ENCODE measurements at places on chromosomes 2 and 18. TPM values are rescaled to one million over a fixed set of nuclear protein-coding genes. Genes with fewer than 3 reads are reported as not detected.

DNA sequence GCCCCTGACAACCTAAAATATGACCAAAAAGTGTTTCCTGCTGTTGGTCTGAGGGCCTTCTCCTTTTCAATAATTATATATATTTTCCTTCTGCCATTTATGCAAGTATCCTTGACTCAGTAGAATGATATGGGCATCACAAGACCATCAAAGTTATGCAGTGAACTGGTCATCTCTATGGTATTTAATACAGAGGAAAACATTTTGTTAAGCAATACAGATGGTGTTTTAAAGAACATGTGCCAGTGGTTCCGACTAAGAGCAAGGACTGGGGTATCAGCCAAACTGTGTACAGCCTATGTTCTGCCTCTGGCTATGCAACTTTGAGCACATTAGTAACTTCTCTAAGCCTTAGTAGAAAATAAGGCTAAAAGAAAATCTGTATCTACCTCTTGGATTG, 179.0 kb downstream of the TRABD2A start:
- H3K36me3 ChIP-seq, result peaks cover 4% of the 10 kb centered on the region
- DNase-seq, result no peak
- no peak overlapping the region for H3K27ac ChIP-seq
- peaks cover 5% of the 10 kb centered on the region for H3K4me1 ChIP-seq
- H3K27me3 ChIP-seq, result no peaks in the 10 kb centered on the region

DNA sequence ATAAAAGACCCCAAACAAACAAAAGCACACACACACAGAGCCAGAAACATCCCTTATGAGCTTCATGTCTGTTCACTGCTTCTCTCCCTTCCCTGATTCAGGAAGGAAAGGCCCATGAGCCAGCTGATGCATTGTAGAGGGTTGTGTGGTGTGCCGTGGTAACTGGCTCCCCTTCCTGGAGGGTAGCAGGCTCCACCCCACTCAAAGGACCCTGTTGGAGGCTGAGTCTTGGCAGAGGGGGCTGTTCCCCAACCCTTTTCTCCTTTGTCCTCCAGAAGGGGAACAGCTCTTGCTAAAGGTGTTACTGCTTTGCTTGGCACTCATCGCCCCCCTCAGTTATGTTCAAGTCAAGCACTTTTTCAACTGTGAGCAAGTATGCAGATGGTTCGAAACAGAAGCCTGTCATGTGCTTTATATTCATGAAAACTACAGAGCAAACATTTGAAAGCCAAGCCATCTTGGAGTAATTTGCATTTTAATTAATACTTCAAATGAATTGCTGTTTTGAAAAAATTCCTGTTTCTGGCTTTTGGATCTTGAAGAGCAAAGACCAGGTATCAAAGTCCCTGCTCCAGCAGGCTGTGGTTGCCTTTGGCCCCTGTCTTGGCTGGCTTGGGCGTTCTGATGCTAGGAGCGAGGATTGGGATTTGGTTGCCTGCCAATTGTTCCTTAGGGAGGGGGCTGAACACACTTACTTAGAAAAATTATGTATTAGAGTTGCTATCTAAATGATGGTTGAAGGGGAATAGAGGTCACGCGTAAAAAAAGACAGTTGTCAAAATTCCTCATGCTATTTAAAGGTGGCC, 267.8 kb downstream of the TSN start:
- no peak overlapping the region for H3K4me3 ChIP-seq

DNA sequence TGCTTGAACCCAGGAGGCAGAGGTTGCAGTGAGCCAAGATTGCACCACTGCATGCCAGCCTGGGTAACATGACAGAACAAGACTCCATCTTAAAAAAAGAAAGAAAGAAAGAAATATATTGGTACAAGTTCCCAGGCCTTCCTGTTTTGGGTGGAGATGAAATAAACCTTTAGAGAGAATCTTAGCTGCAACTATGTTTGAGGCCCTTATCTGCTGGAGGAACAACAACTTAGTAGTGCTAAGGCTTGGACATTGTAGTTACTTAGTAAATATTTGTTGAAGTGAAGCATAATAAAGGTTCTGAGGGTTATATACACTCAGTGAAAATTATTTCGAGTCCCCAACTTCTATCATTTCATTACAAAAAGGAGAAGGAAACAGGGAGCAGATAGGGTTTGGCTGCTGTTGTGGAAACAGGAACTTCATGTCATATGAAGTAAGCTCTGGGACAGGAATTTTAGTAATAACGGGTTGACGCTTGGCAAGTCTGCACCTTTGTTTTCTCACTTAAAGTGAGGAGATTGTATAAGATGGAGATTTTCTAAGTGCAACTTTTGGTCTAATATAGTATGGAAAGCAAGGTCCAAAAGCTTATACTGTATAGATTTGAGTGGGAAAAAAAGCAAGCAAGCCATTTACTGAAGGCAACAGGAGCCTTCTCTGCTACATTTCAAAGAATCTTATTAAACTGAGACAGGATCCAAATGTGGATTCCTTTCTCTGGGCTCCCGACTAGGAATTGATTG, 40.0 kb upstream of the AGPS start:
- H3K36me3 ChIP-seq, result no peaks in the 10 kb centered on the region
- no peak overlapping the region for H3K27ac ChIP-seq
- H3K4me1 ChIP-seq, result peaks cover 3% of the 10 kb centered on the region
- H3K27me3 ChIP-seq, result no peaks in the 10 kb centered on the region
- no peak for DNase-seq

Gene AKAIN1
- not detected for total RNA-seq

DNA sequence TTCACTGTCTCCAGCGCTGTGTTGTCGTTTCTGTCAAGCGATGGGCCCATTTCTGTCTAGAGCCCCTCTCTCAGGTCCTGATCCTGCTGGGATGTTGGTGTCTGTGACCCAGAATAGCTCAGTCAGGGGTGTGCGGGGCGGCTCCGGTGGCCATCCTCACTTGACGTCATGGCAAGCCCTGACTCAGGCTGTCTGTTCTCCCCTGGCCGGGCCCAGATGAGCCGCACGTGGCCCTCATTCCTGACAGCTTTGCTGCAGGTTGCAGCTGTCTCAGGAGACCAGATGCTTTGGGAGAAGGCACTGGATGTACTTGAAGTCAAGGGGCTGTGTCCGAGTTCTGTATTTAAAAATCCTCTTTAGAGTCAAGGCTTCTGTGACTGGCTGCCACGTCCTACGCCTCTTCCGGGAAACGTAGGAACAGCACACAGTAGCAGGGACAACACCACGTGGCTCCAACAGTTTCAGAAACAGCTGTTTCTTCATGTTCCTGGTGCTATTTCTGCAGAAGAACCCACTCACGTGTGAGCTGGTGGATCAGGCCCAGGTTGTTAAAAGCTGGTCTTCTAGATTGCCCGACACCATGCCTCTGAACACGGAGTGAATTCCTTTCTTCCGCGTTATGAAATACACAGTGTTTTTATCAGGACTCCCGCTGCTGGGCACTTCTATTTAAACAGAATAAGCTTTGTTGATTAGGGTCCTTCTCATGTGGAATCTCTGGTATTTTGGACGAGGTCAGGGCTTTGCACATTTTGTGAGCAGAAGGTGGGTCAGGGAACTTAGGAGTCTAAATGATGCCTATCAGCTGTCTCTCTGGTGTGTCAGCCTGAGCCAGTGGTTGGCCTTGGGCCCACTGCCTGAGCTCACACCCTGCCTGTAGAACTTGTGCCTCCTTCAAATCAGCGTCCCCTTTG, 28.3 kb upstream of the NTSR2 start:
- no peak for DNase-seq
- H3K36me3 ChIP-seq, result no peaks in the 10 kb centered on the region
- H3K27ac ChIP-seq, result no peak overlapping the region
- H3K4me1 ChIP-seq, result no peaks in the 10 kb centered on the region
- H3K27me3 ChIP-seq, result no peaks in the 10 kb centered on the region
- no peak overlapping the region for H3K4me3 ChIP-seq

Gene FLACC1
- total RNA-seq, result 0.59 TPM

DNA sequence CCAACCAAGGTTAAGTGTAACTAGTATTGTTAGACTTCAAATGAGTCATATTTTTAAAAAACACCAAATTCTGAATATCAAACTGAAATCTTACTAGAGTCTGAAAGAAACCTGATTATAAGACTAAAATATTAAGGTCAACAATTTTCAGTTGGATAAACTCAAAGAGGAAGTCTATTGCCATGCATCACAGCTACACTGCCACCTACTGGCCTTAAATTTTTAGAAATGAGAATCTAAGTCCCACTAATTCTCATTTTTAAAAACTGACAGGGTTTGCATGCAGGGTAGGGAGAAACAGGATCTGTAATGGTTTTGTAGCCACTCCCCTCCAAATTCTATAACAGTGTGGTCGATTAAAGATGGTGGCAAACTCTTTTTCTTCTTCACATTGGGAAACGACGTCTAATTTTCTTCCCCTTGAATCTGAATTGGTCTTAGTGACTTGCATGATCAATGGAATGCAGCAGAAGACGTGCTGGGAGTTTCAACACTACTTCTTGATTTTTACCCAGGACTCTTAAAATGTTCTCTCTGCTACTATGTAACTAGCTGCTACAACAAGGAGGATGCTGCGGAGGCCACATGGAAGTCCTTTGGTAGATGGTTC, 176.1 kb upstream of the SESTD1 start:
- no peak for DNase-seq
- peaks cover 11% of the 10 kb centered on the region for H3K27me3 ChIP-seq
- H3K36me3 ChIP-seq, result no peaks in the 10 kb centered on the region
- H3K27ac ChIP-seq, result no peak overlapping the region

All from activated CD8-positive, alpha-beta T cell treated with anti-CD3 and anti-CD28 coated beads for 36 hours (primary cell).